CD4-positive, alpha-beta T cell (primary cell): ENCODE measurements at places on chromosomes 3 and 15.

- DNase-seq: no peak
Observed at GRCh38 chr15:62392376-62392775, 227.3 kb upstream of the C2CD4B start.

GRCh38 chr15:78691167-78691850 is 50.3 kb upstream of the CHRNB4 start:
- no peak for DNase-seq

DNA sequence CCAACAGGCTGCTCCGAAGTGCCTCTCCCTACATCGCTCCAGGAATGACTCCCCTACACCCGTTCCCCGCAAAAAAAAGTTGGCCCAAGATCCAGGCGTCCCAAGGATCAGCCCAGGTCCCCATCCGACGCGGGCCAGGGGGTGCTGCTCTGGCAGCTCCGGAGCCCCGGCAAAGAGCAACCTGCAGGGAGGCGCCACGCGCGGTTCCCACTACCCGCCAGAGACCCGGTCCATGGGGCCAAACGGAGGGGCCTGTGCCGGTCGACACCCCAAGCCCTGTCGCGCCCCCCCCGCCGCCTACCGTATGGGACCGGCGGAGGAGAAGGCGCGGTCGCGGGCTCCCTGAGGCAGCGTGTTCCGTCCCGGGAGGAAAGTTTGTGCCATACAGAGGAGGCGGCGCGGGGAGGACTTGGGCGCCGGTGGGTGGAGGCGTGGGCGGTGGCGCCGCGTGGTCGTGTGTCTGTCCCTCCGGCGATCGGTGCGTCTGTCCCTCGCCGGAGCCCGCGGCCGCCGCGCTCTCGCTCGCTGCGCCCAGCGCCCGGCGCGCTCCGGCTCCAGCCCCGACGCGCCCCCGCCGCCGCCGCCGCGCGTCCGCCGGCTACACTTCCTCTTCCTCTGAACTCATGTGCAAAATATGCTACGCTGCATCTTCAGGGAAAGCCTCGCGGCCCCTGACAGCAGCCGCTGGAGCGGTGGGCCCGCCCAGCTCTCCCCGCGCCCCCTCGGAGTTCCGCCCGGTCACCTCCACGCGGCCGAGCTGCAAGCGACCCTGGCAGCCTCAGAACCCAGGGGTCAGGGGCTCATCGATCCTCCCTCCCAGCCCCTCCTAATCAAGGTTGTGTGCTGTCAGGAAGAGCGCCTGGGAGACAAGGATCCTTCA is at the start of gene RFTN1:
Gene RFTN1 (minus strand): TSS at position 559 of the 880 bp plus-strand sequence. CDS start 19,830 bp downstream, outside the sequence.
- peak; percentile 68 for DNase-seq

DNA sequence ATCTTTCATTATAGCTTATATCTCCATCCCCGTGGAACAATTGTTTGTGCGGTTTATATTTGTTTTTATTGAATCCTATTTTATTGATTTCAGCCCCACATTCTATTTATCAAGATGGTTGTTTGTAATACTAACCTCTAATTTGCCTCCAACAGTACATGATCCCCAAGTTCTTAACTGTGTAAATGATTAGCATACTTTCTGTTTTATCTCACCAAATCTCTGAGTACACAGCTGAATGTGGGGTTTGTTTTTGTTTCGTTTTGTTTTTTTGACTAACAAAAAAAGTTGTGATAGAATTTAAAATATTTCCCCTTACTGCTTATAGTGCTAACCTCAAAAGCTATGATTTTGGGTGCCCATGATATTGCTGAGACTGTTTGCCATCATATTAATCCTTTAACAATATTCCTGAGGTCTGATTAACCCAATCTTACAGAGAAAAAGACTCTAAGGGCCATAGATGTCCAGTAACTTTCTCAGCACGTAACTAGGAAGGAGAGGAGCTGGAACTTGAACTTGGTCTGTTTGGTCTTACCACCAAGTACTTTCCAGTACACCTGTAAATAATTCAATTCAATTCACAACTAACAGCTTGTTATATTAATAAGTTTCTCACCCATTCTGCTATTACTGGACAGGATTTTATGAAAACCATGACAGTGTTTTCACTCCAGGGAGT is 789.8 kb downstream of the TUSC7 start:
- DNase-seq: no peak

DNA sequence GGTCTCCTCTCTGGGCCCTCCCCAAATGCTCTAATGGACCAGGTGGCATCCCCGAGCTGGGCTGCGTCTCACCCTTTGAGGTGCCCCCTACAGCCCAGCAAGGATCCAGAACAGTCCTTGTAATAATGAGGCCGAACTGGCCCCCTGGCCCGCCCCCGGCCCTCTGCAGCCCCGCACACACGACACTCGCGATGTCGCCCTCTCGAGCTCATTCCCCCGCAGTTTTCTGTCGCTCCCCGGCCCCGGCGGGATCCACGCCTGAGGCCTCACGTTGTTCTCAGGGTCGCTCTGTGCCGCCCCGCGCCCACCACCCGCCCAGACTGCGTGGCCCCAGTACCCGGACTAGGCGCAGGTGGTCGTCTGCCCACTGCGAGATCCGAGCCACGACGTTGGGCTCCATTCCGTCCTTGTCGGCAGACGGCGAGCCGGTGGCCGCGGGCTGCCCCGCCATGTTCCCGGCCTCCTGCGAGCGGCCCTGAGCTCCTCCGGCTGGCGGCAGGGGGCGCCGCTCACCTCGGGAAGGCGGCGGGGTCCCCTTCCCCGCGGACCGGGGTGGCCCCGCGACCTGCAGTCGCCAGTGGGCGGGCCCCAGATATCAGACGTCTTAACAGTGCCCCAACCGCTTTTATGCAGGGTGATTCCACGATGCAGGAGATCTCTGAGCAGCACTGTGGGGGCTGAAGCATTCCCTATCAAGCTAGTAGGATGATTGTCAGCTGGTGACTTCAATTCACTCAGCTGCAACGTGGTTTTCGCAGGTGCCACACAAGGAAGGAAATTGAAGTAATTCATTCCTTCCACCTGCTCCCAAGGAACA is at the start of gene C3orf33:
Gene C3orf33 (minus strand): TSS at position 477 of the 817 bp plus-strand sequence. CDS start 26 bp downstream, at position 451.
- DNase-seq: peak; percentile 65

- no peak for DNase-seq
Observed at GRCh38 chr15:29568840-29569532, 253.3 kb downstream of the TJP1 start.

DNA sequence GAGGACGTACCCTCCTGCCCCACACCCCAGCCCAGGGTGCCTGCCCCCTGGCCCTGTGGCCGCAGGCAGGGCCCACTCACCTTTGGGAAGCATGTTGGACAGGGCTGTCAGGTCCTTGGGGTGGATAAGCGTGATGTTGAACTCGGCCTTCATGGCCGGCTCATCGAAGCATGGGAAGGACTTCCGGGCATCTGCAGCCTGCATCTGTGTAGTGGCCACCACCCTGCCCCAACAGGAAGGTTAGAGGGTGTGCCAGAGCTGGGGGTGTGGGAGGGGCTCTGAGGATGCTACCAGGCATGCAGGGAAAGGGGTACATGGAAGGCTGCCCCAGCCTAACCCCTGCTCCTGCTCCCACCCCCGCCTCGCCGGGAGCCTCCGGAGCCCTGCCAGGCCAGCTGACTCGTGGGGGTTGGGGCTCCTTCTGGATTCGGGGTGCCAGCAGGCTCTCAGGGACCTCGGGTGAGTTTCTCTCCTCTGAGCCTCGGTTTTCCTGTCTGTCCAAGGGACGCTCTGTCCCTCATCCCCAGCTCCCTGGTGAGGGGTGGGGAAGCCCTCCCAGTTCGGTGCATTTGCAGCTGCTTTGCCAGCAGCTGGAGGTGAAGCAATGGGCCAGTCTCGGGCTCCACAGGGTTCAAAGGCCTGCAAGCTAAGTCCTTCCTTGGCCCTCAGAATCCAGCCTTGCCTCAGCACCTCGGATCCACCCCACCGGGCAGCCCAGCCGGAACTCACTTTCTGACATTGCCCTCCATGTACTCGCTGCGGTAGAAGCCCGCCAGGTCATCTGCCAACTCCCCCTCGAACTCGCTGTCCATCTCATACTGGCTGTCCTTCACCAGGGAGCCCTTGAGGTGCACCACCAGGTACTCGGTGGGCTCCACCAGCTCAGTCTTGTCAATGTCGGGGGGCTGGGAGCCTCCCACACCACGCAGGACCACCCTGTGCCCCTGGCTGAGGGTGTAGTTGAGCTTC is 9.1 kb downstream of the ANPEP start:
- no peak for DNase-seq

DNA sequence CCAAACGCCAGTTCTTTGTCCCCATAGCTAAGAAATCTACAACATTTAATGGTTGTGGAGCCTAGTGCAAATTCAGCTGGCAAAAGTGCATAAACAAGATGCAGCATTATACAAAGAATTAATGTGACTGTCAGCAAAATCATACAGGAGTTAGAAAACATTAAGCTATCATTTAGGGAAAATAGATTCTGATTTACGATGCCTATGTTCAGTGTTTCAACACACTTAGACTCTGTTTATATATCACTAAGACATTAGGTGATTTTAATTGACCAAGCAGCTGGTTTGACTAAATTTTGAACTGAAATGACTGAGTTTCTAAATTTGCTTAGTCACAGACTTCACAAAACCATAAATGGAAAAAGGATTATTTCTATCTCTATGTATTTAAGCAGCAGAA is 1076.8 kb downstream of the TBL1XR1 start:
- no peak for DNase-seq

GRCh38 chr3:157443905-157444796 is 7.5 kb downstream of the PTX3 start:
- DNase-seq: no peak
